ENCODE measurements at places on chromosomes 1 and 21. TPM values are rescaled to one million over a fixed set of nuclear protein-coding genes. Genes with fewer than 3 reads are reported as not detected.

Gene PGBD5
- total RNA-seq: 0.05 TPM

Gene L1TD1
- 0.18 TPM for total RNA-seq

Gene TIAM1
- 3.7 TPM for total RNA-seq

Gene PDC
- total RNA-seq: not detected

Gene CFAP107
- not detected for total RNA-seq

Gene BTBD19
- total RNA-seq: 2.6 TPM

Gene PLPP3
- 8.2 TPM for total RNA-seq

Gene GBP6
- total RNA-seq: not detected

Gene PAQR6
- 0.92 TPM for total RNA-seq

Gene CFHR4
- total RNA-seq: not detected

Gene PLA2G2C
- not detected for total RNA-seq

Gene FHL3
- total RNA-seq: 23.4 TPM

Gene OLFML2B
- 1.5 TPM for total RNA-seq

Gene SELENBP1
- total RNA-seq: 5.9 TPM

Gene EDARADD
- total RNA-seq: 35.4 TPM

Gene TMEM240
- total RNA-seq: 4.1 TPM

Gene WNT3A
- not detected for total RNA-seq

Gene TDRD5
- 2.4 TPM for total RNA-seq

Gene PLA2G2D
- total RNA-seq: not detected

Gene CYYR1
- total RNA-seq: not detected

Gene FAM72D
- 12.8 TPM for total RNA-seq

Gene SELL
- total RNA-seq: 0.31 TPM

Gene RIPPLY3
- total RNA-seq: 1.2 TPM

Gene LRRC71
- 0.77 TPM for total RNA-seq

Gene PTGFR
- not detected for total RNA-seq

Gene HAPLN2
- 0.21 TPM for total RNA-seq

Gene IL24
- total RNA-seq: not detected

Gene MAN1C1
- total RNA-seq: 1.5 TPM

Measured in Panc1 (cell line).